ENCODE measurements at places on chromosomes 12 and 14.

DNA sequence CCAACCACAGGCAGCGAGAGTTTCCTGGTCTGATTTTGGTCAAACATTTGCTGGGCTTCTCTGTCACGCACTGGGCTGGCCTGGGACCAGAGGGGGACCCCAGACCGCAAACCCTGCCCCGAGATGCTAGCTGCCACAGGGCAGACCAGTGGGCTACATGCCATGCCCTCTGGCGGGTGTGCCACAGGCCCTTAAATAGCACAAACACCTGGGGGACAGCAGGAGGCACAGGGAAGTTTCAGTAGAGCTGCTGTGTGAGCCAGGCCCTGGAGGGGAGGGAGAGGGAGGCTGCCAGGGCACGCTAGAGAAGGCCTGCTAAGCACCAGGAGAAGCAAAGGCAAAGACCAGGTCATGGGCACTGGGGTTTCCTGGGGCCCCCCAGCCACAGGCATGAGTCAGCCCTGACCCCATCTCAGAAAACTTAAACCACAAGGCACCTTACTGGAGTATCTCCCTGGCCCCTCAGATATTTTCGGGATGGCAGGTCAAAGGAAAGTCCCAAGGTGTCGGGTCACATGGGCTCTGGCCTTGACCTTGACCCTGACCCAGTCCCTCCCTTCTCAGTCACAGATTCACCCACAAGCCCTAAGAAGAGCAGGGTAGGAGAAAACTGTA, 29.2 kb downstream of the ITPK1 start:
- DNase-seq: no peak

DNA sequence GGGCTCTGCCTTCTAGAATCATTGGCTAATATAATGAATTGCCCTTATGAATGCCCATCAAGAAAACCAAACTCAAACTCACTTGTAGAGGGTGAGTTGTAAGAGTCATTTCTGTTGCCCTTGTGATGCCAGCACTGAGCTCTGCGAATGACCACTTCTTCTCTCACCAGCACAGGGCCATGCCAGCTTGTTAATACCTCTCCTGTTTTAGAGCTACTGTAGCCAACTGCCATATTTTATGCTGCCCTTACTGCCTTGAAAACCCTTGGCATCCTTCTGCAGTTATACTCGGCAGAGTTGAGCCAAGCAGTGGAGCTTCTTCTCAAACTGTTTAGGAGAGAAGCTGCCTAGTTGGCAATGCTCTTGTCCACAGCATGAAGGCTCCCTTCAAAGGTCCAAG, 8.1 kb downstream of the KRT75 start:
- DNase-seq: no peak

GRCh38 chr14:21042918-21043317, 756 bp downstream of the RNASE7 start:
- DNase-seq: no peak

GRCh38 chr12:127070515-127071157, 1196.3 kb upstream of the TMEM132C start:
- DNase-seq: no peak

GRCh38 chr14:103626146-103626850, 2.7 kb upstream of the KLC1 start:
- no peak for DNase-seq

- no peak for DNase-seq
Observed at GRCh38 chr12:64450711-64451486, 1.0 kb upstream of the TBK1 start.

GRCh38 chr14:89384023-89384422, 33.0 kb downstream of the FOXN3 start:
- DNase-seq: no peak

DNA sequence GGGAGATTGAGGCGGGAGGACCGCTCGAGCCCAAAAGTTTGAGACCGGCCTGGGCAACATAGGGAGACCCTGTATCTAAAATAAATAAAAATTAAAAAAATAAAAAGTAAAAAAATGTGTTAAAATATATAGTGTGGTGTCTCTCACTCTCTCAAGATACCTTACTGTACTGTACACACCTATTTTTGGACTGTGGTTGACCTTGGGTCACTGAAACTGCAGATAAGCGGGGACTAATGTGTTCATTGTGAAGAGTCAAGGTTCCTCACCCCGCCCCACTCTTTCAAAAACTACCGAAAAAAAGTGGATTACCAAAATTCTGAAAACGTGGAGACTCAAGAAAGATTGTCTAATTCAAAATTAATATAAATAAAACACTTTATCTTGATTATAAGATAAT, 1.0 kb upstream of the TAS2R13 start:
- DNase-seq: no peak

DNA sequence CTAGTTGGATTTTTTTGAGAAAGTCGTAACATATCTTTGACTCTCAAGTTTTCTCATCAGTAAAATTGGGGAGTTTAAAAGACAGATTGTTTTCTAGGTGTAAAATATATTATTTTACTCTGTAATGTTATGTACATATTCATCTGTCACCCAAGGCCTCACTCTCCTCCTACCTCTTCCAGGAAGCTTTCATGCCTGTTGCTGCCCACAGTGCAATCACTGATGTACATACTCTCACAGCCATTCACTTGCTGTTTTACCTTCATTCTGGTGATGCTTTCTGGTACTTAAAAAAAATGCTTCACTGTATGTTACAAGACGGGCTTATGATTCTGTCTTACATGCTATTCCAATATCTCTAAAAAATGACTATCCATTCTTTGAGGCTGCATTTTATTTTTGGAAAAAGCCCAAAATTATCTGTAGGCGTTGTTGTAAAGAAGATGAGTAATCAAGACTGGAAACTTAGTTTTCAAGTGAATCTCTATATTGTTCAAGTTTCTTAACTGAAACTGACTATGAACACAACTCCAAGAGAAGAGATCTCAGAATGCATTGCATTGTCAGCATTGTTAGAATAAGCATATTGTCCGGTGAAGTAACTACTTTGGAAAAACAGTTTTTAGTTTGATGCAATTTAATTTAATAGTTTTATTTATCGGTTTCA, 82.5 kb downstream of the LMO3 start:
- no peak for DNase-seq

- DNase-seq: no peak
Observed at GRCh38 chr12:41189395-41190251, 1.5 kb downstream of the PDZRN4 start.

DNA sequence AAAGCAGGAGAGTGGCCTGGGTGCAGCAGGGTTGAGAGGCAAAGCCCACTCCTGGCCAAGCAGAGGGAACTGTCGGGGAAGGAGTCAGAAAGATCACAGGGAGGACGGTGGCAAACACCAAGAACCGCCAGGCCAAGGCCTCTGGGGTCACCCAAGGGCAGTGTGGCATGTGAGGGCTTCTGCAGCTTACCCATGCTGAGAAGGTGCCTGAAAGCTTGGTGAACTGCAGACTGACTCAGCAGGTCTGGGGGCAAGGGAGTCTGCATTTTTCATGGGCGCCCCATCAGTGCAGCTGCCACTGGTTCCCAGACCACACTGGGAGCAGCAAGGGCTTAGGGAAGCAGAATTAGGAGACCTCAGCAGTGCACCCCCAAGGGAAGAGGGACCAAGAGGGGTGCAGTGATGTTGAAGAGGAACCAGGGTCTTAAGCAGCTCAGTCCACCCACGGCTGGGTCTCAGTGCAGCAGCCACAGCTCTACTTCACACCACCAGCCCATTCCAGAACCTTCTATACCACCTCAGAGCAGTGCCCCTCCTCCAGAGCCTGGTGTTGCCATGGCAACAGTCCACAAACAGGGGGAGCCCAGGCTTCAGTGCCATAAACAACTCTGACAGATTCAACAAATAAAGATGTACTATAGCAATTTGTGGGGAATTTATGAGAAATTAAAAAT, 59.4 kb downstream of the ITPK1 start:
- DNase-seq: no peak
